Endodermal cell (in vitro differentiated cells): ENCODE measurements at places on chromosomes 1 and 21. TPM values are rescaled to one million over a fixed set of nuclear protein-coding genes. Genes with fewer than 3 reads are reported as not detected.

DNA sequence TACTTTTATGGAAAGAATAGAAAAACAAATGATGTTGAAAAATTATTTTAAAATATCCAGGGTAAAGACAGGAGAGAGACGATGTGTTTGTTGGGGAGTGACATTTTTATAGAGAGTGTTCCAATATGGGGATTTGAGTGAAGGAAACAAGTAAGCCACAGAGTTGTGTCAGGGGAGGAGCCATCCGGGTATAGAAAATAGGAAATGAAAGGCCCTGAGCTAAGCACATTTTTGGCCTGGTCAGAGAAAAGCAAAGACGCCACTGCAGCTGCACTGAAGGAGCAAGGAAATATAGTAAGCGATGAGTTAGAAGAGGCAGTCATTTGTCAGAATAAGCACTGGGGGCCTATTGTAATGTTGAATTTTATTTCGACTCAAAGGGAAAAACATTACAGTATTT, 107.3 kb upstream of the ADGRL4 start:
- no peak for DNase-seq

- no peak for DNase-seq
These were observed 6.9 kb downstream of the TNFRSF1B start for GRCh38 chr1:12173631-12174121.

- no peak for DNase-seq
These were observed 292.4 kb downstream of the PLPP3 start for GRCh38 chr1:56286956-56287355.

DNA sequence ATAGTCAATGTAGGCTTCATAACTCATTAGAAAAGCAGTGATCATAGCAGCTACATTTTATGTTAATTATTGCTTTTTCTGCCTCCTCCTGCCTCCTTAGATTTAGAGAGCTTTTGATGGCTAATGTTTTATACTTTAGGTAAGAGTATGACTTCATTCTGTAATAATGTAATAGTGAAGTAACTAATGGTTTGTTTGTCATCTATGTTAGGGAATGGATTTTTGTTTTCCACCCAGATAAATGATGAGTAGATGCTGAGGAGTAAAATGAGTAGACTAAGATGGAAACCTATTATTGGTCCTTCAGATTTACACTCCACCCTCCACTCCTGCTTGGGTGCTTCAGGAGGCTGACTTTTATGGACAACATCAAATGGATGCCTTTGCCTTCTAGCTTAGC, 170.6 kb downstream of the CTH start:
- no peak for DNase-seq

- no peak for DNase-seq
These were observed 116.3 kb upstream of the HNRNPU start for GRCh38 chr1:244980605-244981004.

DNA sequence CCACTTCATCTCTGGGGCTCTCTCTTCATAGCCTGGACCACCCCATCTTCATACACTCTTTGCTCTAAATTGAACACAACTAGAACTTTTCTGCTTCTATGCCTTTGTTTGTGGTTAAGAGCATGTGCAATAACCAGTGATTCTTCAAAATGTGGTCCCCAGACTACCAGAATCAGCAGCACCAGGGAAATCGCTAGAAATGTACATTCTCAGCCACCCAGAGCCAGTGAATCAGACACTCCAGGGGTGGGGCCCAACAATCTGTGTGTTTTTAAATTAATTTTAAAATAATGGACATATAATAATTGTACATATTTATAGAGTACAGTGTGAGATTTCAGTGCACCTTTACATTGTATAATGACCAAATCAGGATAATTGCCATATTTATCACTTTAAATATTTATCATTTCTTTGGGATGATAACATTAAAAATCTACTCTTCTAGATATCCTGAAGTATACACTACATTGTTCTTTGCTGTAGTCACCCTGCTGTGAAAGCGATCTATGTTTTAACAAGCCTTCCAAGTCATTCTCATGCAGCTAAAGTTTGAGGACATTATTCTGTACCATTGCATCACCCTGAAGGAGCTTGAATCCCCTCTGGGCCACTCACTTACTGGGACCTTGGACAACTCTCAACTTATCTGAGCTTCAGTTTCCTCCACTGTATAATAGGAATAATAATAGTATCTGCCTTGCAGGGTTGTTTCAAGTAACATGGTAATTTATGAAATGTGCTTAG, 10.8 kb downstream of the GRHL3 start:
- no peak for DNase-seq

GRCh38 chr1:36703526-36704208, 221.0 kb upstream of the CSF3R start:
- peak; percentile 97 for DNase-seq

- no peak for DNase-seq
These were observed 44.7 kb upstream of the ZBTB40 start for GRCh38 chr1:22406722-22407495.

DNA sequence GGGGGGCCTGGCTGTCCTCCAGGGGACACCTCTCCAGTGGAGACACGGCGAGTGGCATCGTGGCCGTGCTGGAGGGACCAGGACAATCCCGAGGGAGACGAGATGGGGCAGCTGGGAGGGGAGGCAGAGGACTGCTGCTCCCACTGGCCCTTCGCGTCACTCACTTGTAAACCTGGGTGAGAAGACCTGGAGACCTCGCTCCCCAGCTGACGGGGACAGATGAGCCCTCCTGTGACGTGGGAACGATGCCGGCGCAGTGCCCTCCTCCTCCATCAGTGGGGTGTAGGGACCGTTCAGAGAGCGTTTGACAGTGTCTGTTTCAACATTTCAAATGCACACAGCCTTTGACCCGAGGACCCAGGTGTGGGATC, 4.6 kb downstream of the SPATC1L start:
- DNase-seq: no peak

- no peak for DNase-seq
These were observed 18.5 kb downstream of the LRRC41 start for GRCh38 chr1:46284597-46285564.

DNA sequence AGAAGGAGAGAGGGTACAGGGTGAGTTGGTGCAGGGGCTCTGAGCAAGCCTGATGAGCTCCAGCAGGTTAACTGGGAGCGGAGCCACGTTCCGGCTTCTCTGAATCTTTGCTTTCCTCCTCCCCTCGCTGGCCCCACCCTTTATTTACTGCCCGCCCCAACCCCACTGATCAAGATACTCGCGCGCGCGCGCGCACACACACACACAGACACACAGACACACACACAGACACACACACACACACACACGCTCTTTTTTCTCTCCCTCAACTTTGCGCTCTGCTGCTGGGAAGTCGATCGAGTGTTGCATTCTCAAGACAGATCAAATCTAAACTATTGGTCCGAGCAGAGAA, at the start of gene GRIK1:
TSS of gene GRIK1 (minus strand) at position 73 of the 352 bp plus-strand sequence.
- DNase-seq: peak; percentile 67

DNA sequence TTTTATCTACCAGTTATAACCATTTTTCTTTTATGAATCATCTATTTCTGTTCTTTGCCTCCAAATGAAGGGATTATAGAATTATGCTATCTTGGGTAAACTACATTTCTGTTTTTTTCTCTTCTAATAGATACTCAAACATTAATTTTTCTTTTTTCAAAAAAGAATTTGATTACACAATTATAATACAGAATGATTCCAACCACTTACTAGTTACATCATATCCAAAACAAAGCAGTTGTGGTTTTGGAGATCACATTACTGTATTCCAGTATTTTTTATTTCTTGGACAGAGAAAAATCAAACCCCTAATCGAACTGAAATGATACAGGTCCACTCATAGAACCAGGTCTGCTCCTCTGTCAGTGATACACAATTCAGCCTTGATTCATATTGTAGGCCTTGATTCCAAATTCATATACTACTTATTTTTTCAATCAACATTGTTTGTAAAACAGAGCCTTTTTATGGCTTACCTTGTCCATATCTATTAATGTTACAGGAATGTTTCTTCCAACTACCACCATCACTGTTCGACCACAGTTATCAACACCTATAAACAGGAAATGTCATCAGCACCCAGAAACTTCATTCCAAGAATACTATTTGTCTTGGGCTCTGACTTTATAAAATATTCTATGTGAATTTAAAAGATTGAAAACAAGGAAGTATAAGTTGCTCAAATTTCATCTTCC, 43.2 kb downstream of the GDAP2 start:
- no peak for DNase-seq

- DNase-seq: no peak
These were observed 262.1 kb upstream of the VAMP3 start for GRCh38 chr1:7508934-7509519.

DNA sequence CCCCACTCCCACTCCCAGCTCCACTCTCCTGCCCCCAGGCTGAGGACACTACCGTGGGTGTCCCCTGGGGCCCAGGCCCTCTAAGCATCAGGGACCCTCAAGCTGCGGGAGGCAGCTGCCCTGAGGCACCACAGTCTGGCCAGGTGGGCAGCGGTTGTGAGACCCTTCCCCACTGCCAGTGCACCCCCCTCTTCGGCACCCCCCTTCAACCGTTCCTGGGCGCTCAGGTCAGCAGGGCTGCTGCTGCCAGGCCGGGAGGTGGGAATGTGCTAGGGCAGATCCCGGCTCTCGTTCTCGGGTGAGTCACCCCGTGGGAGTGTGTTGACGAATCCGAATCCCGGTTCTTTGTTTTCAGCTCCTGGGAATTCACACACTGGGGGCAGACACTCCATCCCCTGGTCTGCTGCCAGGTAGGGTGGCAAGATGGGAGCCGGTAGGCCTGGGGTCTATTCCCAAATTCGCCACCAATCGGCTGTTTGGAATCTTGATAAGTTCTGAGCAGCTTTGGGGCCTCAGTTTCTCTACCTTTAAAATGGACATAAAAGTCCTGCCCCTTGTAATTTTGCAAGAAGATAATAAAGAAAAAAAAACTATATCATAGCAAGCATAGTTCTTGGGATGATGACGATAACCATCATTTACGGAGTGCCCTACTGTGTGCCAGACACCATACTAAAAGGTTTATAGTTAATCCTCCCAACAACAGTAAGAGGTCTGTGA, 28.5 kb upstream of the CASZ1 start:
- peak; percentile 82 for DNase-seq

DNA sequence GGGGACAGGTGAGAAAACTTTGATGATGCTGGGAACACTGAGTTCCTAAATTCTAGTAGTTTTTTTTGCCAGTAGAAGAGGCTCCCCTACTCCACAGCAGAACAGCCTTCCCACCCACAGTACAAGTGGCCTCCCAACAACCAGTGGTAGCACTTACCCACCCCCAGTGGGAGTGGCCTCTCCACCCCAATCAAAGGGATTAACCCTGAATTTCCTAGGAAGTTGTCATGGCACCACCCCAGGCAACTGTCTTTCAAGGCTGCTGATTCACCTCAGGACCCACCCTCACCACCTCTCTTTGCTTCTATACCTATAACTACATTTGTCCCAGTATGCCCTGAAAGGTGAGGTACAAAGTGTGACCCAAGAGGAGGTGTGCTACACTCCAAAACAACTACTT, 81.4 kb upstream of the PRDX6 start:
- DNase-seq: no peak

DNA sequence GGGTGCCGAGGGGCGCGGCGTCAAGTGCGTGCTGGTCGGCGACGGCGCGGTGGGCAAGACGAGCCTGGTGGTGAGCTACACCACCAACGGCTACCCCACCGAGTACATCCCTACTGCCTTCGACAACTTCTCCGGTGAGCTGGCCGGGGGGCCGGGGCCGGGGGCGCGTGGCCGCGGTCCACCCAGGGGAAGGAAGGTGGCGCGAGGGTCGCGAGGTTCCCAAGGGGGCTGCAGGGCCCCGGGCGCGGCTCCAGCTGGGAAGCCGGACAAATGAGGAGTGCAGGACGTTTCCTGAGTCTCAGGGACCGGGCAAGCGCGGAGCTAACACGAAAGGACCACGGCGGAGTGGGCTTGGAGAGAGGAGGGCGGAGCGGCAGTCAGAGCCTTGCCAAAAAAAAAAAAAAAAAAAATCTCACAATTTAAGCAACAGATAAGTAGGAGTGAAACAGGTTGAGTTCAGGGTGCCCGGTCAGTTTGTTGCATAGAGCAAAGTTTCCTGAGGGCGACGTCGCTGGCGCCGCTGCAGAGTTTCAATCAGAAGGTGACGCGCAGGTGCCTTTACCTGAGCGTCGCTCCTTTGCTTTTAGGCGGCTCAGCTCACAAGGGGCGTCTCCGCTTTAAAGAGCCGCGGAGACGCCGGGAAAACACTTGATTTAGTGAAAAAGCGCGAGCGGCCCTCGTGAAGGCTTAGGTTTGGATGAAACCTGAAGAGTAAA, 750 bp downstream of the RHOU start:
- peak; percentile 80 for DNase-seq

GRCh38 chr1:121587777-121588176, 403.0 kb downstream of the SRGAP2C start:
- no peak for DNase-seq

GRCh38 chr1:160884579-160884978, 401 bp downstream of the ITLN1 start:
- peak; percentile 71 for DNase-seq

DNA sequence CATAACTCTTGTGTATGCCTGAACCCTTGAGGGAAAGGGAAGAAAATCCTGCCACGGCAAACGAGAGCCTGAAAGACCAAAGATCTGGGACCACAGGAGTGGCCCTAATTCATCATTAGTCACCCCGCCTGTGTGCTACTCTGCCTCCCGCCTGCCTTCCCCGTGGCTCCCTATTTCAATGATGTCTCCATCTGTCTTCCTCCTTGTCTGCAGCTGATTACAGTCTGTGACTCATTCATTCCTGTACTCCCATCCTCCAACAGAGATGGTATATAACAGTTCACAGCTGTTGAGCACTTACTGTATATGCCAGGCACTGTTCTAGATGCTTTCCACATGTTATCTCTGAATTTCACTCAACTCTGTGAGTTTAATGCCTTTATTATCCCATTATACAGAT, 96.6 kb downstream of the SEC16B start:
- no peak for DNase-seq

The RHD gene
- not detected in 3 replicates for total RNA-seq

The FCRL5 gene
- total RNA-seq: not detected in 3 replicates

The AKNAD1 gene
- 0.80 to 2.5 TPM (median 2.0 TPM) in 3 replicates for total RNA-seq

The CHIT1 gene
- total RNA-seq: not detected in 2 replicates

The ARTN gene
- total RNA-seq: 3.6 to 4.4 TPM (median 3.9 TPM) in 3 replicates

The C1orf52 gene
- total RNA-seq: 36.5 and 41.0 TPM in 2 replicates

The PADI2 gene
- 2.7 to 4.6 TPM (median 2.8 TPM) in 3 replicates for total RNA-seq

The FMN2 gene
- total RNA-seq: 20.6 and 26.9 TPM in 2 replicates

The OR6N1 gene
- total RNA-seq: not detected in 3 replicates
